Stimulated activated CD8-positive, alpha-beta memory T cell treated with anti-CD3 and anti-CD28 coated beads, Interleukin-2, amount 100 ng/mL, for 1 hour (primary cell): ENCODE measurements at places on chromosomes 2 and 18.

DNA sequence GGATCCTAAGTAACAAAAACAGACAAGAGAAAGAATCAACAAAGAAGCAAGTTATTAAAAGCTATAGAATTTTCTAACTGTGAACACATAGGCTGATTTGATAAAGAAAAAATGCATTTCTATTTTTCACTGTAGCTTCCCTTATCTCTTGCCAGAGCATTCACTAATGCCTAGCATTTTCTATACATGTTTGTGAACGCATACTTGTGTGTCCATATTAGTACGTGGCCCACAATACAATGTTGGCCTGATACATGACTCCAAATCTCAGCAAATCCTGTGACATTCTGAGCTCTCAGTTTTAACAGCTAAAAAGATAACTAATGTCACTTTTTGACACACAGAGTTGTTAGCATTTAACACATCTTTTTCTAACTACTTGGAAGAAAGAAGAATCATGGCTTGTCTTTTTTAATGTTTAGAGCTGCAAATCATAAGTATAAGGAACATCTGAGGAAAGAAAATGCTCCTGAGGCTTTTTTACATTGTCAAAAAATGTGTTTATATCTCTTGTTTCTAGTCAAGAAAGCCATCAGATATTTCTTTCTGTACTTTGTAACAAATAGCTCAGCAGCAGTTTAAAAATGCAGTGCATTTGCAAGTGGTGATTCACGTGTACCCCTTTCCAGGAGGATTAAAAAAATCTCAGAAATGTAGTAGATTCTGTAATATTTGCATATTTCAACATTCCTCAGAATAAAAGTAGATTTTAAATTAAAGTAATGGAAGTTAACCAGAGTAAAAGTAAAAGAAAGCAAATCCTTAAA lies 1646.8 kb upstream of the TMEFF2 start:
- no peak for DNase-seq

GRCh38 chr2:239028253-239028619 lies 180.4 kb downstream of the TWIST2 start:
- DNase-seq, result no peak

DNA sequence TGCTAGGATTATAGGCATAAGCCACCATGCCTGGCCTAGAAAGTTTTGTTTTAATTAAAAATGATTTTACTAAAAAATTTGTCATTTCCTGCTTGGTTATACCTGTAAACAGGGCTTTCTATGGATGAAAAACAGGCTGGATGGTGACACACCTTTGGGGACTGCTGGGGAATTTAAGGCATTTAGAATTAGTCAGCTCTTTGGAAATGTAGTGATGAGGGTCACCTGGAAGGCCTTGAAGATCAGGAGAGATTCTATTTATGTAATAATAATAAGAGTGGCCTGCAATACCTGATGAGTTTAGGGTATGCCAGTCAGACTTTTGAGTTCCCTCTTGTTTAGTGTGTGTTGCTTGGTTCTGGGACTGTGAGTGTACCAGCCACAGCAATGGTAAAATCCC lies 51.1 kb downstream of the RALBP1 start:
- DNase-seq, result no peak

- DNase-seq, result no peak
These were observed 133.4 kb upstream of the LRRTM1 start for GRCh38 chr2:80437959-80438358.

- DNase-seq, result no peak
These were observed 151.1 kb upstream of the MSH6 start for GRCh38 chr2:47631792-47632398.

GRCh38 chr2:109125593-109126500 lies 3.2 kb upstream of the SH3RF3 start:
- no peak for DNase-seq

DNA sequence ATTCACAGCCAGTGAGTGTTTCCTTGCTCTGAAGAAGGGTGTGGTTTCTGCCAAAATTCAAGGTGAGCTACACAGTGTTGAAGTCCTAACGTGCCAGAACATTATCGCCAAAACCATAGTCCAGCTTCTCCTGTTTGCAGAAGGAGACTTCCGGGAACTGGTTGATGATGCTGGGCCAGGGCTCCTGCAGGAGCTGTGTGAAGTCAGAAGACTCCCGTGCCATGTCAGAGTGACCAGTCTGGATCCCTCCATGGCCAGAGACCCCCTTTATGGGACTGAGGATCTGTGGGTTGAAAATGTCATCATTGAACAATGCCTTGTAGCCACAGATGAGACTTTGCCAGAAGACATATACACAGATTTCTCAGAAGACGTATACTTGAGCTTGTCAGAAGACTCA lies 96.0 kb upstream of the RAB12 start:
- DNase-seq, result no peak

DNA sequence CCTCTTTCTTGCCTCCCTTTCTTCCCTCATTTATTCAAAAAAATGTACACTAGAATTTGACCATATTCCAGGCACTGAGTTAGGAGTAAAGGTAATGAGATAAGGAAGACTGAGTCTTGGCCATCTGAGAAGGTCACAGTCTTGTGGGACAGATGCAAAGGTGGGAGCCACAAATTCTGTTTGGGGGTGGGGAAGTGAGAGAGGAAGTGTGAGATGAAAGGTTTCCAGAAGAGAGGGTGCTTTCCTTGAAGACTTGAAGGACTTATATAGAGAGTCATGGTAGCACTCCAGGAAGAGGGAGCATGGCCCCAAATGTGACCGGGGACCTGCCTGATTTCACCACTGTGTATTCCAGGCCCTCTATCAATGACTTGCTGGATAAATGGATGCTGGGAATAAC lies 320.6 kb downstream of the LPIN1 start:
- DNase-seq, result no peak

GRCh38 chr2:87403893-87404175 lies 344.1 kb upstream of the PLGLB2 start:
- DNase-seq, result no peak

- no peak for DNase-seq
These were observed 224.7 kb downstream of the MTX2 start for GRCh38 chr2:176493909-176494308.

GRCh38 chr2:127485051-127485693 lies 41.1 kb downstream of the IWS1 start:
- no peak for DNase-seq

DNA sequence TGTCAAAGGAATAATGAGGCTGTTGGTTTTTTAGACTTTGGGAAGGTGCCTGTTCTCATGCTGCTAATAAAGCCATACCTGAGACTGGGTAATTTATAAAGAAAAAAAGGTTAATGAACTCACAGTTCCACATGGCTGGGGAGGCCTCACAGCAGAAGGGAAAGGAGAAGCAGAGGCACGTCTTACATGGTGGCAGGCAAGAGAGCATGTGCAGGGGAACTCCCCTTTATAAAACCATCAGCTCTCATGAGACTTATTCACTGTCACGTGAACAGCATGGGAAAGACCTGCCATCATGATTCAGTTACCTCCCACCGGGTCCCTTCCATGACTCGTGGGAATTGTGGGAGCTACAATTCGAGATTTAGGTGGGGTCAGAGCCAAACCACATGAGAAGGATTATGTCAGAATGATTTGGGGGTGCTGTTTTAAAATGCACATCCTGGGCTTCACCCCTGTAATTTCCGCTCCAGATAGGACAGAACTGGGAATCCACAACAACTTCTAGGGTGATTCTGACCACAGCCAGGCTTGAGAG lies 37.8 kb downstream of the TCF7L1 start:
- DNase-seq, result no peak

DNA sequence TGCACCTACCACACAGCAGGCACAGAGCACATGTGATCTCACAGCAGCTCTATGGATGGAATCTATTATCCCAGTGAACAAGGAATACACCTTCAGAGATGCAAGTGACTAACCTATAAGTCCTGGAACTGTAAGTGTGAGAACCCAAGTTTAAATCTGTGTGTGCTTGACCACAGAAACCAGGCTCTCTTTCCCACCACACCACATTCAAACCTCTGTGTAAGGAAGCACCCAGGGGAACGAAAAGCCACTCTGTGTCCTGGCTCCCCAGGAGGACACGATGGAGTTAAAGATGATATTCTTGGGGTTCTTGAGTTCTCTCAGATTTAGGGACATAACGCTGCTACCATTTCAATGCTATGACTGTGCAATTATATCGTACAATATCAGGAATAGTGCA lies 38.9 kb downstream of the TTR start:
- no peak for DNase-seq

DNA sequence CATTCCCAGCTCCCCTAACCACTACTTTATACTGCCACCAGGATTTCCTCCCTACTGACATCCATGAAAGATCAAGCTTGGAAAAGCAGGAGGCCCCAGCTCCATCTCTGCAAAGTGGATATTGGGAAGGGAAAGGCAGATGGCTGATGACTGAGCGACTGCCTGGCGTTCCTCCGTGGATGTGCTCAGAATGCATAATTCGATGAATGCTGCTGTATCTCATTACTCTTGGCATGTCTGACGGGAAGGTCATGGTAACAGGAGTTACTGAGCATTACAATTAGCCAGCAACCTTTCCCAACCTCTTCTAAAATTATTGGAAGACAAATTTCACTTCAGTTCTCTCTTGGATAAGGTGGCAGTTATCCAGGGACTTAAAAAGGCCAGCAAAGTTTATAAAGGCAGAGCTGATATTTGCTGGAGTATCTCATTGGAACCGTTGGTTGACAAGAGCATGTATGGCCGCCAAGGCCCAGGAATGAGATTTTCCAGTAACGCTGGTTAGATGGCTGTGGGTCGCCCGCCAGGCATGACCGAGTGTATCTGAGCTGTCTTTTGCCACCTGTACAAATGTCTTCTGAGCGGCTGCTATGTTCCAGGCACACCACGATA lies 34.5 kb downstream of the KCNE4 start:
- DNase-seq, result no peak

- no peak for DNase-seq
These were observed 637 bp upstream of the SFT2D3 start for GRCh38 chr2:127700527-127701192.
